Right hindlimb (tissue), 1 donor: ENCODE measurements at places on chromosomes 12 and 14.

GRCh38 chr12:48973941-48974673, 2.6 kb upstream of the WNT10B start:
- DNase-seq, result peak; percentile 67

GRCh38 chr12:91982946-91983345, 162.7 kb downstream of the BTG1 start:
- DNase-seq, result no peak

GRCh38 chr12:124542021-124542949, 25.1 kb downstream of the NCOR2 start:
- no peak for DNase-seq

- DNase-seq, result no peak
Observed at GRCh38 chr12:66976526-66976925, 292.6 kb upstream of the CAND1 start.

DNA sequence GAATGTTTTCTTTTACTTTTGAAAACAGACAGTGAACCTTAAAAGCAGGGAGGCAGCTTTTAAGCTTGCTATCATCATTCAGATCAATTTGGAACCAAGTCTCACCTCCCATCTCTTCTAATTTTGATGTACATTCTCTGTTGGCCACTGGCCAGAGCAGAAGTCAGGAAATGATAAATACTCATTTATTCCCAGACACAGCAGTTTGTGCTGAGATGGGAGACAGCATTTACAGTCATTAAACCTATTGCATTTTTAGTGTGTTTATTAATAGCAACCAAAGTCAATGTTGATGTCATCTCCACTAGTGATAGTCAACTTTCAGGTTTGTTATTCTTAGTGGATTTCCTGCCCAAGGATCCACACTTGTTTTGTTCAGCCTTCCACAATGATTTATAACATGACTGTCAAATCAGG, 320.0 kb upstream of the ATP2B1 start:
- no peak for DNase-seq

DNA sequence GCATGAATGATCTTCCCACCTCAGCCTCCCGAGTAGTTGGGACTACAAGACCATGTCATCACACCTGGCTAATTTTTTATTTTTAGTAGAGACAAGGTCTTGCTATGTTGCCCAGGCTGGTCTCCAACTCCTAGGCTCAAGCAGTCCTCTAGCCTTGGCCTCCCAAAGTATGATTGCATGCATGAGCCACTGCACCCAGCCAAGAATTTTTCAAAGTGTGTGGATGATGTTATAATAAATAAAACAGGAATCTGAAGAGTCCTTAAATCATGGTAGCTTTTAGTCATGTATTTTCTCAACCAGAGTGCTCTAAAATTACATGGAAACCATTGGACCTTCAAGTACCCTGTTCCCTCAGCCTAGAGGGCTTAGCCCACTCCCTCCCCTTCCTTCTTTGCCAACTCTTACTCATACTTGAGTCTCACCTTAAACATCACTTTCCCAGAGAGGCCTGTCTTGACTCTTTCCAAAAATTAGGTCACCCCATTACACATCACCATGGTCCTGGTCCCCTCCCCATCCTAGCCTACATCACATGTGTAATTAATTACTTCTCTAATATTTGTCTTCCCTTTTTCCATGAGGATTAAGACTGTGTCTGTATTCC, 52.2 kb upstream of the BICDL1 start:
- DNase-seq, result no peak

GRCh38 chr14:32256576-32256975, 53.5 kb upstream of the RNU6-8 start:
- DNase-seq, result no peak

DNA sequence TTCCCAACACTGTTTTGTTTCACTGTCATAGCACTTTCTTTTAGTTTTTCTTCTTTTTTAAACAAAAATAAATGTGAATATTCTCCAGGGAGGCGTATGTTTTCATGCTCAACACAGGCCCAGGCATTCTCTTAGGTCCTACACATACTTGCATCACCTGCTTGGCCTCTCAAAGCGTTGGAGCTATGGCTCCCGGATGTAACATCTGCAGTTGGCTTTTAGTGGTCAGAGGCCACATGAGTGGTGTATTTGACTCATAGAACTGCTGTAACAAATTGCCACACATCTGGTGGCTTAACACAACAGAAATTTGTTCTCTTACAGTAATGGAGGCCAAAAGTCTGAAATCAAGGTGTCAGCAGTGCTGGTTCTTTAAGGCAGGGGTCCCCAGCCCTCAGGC, 44.6 kb upstream of the VRK1 start:
- no peak for DNase-seq

DNA sequence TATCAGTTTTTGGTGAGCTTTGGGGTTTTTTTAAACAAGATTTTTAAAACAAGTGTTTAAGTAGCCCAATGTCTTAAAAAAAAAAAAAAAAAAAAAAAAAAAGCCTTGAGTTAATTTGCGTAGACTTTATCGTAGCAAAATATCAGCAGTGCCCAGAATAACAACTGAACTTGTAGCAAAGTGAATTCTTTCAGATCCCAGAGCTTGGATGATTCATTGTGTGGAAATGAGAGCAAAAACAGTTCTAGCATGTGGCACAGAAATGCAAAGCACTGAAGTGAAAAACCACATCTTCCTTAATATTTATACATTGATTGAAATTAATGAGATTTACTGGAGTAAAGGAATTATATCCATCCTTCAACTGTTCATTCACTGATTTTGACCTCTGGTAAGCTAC, 258.1 kb downstream of the EGLN3 start:
- no peak for DNase-seq

DNA sequence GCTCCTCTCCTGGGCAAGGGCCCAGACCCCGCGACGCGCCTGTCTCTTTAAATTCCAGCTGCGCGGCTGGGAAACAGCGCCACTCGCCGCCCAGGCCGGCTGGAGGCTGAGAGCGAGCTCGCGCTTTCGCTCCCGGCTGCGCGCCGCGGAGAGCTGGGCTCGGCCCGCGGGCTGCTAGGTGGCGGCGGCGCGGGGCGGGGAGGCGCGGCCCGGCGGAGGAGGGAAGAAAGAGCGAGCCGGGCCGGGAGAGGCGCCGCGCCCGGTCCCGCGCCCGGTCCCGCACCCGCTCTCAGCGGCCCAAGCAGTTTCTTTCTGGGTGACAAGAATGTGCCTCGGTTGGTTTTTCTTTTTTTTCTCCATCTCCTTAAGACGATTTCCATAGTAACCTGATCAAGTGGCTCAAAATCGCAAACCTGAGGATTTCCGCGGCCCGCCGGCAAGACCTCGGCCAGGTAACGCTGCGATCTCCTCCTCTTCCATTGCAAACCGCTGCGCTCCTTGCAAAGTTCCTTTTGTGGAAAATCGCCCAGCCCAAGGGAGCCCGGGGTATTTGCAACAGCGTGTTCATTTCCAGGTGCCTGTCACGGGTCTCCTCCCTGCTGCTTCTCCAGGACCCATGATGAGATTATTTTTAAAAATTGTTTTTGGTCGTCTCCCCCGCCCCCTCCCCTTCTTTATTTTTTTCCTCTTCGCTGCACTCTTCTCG, 259.5 kb upstream of the E2F7 start:
- peak; percentile 87 for DNase-seq

DNA sequence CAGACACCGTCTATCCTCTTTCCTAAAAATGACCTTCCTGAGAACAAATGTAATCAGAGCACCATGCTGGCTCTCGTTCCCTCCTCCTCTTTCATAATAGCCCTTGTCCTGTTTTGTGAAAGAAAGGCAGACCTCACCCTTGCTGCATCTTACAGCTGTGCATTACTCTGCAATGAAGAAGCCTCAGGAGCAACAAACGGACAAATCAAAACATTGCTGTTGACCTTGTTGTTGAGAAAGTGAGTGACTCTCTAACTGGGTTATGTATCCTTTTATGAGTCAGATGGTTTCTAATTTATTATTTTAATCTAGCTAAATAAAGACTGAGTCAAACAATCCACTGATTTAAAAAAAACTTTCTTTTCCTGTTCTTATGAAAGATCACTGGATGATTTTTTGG, 180.9 kb downstream of the RPS29 start:
- no peak for DNase-seq

DNA sequence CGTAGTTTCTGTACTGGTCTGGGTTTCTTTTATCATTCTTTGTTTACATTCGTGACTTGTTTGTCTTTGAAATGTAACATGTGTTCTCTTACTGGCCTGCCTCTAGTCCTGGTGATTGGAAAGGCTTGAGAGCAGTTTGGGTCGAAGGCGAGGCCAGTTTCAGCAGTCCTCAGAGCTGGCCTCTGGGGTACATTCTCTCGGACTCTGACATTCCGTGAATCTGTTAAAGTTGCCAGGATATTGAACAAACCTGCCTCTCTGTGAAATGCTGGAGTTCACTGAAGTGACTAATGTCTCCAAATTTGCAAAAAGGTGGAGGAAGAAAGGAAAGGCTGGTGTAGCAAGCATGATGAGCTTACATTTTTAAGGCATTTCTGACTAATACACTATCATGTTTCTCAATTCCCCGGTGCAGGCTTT, 1.5 kb downstream of the PLEKHA5 start:
- DNase-seq, result peak; percentile 38

- peak; percentile 23 for DNase-seq
Observed at GRCh38 chr12:6954316-6955107, 3.4 kb downstream of the PTPN6 start.

DNA sequence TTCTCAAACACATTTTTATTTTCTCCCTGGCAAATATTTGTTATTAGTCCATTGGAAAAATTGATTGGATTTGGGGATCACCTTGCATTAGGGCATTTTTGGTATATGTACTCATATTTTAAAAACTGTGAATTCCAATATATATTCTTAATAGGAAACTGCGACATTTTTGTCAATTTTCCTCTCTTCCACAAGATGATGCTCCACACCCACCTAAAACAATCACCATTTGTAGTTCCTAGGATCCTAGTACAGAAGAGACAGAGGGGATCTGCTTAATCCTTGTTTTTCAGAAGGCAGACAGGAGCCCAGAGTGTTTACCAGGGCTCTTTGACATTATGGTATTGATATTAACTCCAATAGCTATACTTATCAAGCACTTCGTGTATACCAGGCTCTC, 22.8 kb upstream of the OASL start:
- DNase-seq, result no peak

GRCh38 chr12:28388879-28389278, 198.6 kb downstream of the CCDC91 start:
- no peak for DNase-seq

- no peak for DNase-seq
Observed at GRCh38 chr12:59736359-59736758, 140.5 kb downstream of the SLC16A7 start.

DNA sequence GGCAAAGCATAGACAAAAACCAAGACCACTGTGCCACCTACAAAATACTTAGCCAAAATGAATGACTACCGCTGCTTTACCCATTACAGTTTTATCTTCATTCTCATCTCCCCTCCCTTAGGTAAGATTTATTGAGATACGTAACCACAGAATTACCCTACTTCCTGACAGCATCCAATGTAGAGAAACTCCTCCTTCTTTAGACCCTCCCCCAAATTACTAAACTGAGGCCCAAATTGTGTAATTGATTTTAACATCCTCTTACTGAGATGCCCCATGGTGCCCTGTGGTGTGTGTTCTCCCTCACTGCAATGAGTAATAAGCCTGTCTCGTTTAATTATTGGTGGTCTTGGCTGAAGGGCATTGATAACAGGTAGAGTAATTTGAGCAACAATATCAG, 19.1 kb downstream of the VRK1 start:
- no peak for DNase-seq

GRCh38 chr12:114245555-114245954, 160.4 kb downstream of the TBX5 start:
- DNase-seq, result no peak

DNA sequence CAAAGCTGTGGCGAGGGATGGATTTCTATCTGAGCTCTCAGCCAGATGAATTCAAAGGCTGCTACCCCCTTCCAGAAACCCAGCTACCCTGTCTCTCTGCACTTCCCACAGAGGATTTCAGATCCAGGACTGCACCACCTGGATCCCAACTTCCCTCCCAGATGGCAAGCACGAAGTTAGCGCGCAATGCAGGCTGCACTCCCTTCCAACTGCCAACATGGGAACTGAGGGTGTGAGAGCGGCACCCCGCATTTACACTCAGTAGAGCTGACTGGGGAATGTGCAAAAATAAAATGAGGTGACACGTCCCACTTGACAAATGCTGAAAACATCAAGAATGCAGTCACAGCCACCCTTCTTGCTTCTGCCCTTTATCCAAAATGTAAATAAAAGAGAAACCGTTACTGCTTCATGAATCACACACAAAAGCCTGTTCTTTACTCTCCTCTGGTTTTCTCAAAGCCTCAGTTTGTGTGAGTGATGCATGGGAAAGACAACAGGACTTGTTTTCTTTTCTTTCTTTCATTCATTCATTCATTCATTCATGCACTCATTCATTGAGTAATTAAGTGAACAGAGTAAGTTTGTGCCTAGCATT, 85.7 kb downstream of the ITPK1 start:
- no peak for DNase-seq

GRCh38 chr12:66087365-66087943, 43.1 kb downstream of the LLPH start:
- DNase-seq, result peak; percentile 79

- DNase-seq, result no peak
Observed at GRCh38 chr14:79856381-79856780, 354.9 kb downstream of the DIO2 start.

GRCh38 chr12:6630736-6631135, 5.0 kb downstream of the LPAR5 start:
- DNase-seq, result peak; percentile 57

- DNase-seq, result no peak
Observed at GRCh38 chr12:116482179-116482578, 77.0 kb upstream of the MAP1LC3B2 start.

- DNase-seq, result no peak
Observed at GRCh38 chr14:25220514-25220913, 170.6 kb upstream of the STXBP6 start.

GRCh38 chr12:104793285-104793684, 164.8 kb downstream of the SLC41A2 start:
- DNase-seq, result no peak

GRCh38 chr14:77240336-77240915, 30.6 kb downstream of the NGB start:
- no peak for DNase-seq
